ENCODE measurements at places on chromosomes 16 and 17.

DNA sequence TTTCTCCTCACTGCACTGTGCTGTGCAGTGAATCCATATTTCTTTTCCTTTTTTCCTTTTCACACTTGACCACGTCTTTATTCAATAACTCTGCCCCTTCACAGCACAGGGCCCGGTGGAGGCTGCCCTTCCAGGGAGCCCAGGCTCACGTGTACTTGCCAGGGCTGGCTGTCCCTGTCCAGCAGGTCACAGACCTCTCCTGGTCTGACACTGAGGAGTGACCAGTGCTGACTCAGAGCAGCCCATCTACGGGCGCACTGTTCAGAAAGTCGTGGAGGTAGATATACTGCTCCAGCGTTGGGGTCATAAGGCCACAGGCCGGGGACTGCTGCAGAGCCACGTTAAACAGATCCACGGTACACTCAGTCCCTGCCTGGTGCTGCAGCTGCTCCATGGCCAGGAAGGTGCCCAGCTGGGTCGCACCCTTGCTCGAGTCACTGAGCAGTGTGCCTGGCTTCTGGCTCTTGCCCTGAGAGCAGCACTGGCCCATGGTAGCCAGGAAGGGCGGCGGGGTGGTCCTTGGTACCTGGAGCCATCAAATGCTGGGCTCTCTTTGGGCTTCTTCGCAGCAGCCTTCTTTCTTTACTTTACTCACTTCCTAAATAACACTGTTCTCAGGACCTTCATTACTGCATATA lies 531.7 kb downstream of the CDH13 start:
- DNase-seq, result no peak

GRCh38 chr16:80622007-80622406 lies 81.2 kb downstream of the DYNLRB2 start:
- DNase-seq, result no peak

GRCh38 chr17:41812381-41813151 lies at the start of gene FKBP10:
Gene FKBP10, plus strand, starts transcription at chr17:41813004. Its CDS starts 31 bp downstream, at chr17:41813035.
- DNase-seq, result no peak

GRCh38 chr17:75693500-75694481 lies 26.7 kb downstream of the SAP30BP start:
- DNase-seq, result no peak

DNA sequence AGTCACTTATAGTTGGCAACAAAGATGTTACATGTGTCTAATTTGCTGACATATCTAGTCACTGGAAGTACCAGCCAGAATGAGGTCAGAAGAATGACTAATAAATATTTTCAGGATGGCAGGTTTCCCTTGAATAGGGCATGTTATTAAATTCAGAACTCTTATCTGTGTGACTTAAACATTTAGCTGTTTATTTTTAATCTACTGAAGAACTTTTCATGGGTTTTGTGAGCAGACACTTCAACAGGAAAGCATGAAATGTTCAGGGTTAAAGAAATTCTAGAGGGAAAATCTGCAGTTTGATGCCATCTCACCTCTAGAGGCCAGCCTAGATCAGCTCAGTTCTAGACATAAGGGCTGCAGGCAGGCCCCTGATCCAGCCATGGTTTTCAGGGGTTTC lies 13.2 kb downstream of the JPT2 start:
- no peak for DNase-seq

GRCh38 chr16:27235055-27235937 lies 32.0 kb downstream of the KDM8 start:
- peak; percentile 85 for DNase-seq

- no peak for DNase-seq
These were observed 18.8 kb downstream of the CDK5RAP3 start for GRCh38 chr17:47989700-47990099.

DNA sequence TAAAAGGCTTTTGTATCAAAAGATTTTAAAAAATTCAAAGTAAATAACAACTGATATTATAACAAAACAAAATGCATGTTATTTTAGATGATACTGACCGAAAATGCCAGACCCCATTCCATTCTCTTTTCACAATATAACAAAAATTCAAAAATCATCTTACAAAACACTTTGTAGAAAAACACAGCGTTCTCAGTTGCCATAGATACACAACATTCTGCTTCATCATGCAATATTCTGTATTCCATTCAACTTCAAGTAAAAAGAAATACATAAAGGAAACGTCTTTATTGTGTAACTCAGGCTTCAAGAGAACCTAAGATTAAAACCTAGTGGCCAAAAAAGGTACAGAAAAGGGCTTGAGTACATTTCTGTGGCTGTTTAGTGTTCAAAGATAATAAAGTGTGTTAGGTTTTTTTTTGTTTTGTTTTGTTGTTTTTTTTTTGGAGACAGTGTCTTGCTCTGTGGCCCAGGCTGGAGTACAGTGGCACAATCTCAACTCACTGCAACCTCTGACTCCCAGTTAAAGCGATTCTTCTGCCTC lies 250.5 kb downstream of the CEP112 start:
- no peak for DNase-seq

DNA sequence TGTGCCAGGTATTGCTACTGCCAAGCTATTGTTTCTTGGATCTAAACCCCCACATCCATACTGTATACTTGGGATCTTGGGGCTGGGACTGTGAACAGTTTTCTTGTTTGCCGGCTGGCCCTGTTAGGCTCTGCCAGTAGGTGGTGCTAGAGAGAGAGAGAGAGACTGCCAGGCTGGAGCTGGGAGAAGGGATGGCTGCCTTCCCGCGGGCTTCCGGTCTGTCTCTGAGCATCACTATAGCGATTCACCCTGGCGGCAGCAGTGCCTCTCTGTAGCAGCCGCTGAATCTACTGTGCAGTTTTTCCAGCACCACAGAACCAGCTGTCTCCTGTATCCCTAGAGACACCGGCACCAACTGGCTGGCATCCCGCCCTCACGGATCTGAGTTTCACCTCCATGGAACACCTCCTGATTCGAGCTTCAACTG lies 201.2 kb downstream of the UTP18 start:
- no peak for DNase-seq

GRCh38 chr17:2033153-2033552 lies 3.2 kb downstream of the DPH1 start:
- no peak for DNase-seq

DNA sequence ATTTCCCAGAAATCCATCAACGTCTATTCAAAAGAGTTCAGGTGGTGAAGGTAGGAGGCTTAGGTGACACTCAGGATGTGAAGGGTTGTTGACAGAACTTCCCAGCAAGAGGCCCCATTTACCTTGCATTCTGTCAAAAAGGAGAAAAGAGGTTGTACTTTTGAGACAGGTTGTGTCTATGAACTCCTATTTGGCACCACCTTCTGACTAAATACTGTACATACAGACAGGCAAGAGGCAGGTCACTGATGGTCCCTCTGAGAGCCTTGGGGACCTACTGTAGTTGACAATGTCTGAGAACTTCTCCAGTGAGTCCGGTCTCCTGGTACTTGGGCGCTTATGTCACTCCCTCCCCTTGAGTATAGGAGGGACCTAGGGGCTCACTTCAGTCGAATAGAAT lies 479.3 kb upstream of the ZFHX3 start:
- DNase-seq, result no peak

DNA sequence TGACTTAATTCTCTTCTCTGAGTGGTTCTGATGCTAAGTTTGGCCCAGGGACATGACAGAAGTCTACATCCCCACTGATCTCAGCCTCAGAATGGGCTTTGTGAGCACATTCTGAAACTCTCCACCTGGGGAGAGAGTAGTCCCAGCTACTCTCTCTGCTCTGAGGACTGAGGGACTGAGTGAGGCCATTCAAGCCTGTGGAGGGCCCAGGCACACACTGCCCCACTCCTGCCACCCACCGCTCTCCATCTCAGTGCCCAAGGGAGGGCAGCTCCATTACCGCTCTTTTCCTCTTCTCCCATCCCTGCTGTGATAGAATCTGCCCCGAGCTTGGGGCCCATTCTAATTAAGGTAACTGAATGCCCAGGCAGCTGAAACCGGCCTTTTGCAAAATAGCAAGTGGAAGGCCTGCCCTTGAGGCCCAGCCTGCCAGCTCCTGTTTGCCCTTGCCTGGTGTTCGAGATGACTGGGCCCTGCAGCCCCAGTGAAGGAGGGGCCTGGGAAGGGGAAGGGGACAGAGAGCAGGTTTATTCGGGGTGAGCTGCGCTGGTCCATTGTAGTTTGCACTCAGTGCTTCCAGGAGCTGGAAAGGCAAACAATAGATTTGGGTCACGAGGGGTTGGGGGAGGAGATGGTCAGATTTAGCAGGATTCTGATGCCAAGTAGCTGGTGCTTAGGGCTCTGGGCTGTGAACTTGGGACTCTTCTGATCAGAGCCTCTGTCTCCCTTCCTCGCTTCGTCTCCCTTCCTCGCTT lies 76.2 kb downstream of the RAB11FIP4 start:
- DNase-seq, result no peak

- DNase-seq, result no peak
These were observed 99.4 kb downstream of the KCNJ12 start for GRCh38 chr17:21475571-21475970.

DNA sequence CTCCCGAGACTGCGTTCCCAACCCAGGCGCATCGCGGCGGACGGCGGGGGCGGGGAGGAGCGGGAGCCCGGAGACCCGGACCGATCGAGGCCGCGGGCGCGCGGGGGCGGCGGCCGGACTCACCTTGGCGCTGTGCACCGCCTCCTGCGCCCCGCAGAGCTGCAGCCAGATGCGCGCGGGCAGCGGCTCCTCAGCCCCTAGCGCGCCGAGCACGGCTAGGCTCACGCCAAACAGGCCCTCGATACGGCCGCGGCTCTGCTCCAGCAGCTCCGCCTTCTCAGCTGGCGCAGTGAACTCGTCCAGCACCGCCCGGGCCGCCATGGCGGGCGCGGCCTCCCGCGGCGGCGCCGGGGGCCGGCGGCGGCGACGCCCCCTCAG lies 339 bp downstream of the N4BP1 start:
- DNase-seq, result peak; percentile 12

GRCh38 chr16:88770461-88771293 lies 14.3 kb downstream of the PIEZO1 start:
- no peak for DNase-seq

DNA sequence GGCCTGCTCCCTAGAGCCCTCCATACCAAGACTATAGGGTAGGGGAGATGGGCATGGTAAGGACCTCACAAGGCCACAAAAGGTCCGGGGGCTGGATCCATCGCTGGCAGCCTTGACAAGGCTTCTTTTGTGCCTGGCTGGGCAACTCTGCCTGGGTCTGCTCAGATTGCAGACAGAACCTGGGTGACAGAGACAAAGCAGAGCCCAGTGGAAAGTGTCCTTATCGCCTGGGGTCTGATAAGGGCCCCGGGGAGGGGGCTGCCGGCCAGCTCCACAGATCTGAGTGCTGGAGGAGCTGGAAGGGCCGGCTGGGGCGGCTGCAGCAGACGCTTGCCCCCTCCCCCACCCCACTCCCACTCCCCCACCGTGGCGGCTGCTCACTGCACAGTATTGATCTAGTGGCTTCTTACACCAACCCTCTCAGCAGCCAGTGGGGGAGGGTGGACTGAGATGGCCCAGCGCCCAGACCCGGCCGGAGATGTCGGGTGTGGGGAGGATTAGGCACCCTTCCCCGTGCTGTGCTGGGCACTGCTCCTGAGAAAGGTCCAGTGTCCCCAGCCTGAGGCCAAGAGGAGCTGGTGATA lies 7.2 kb downstream of the MMP15 start:
- DNase-seq, result no peak

DNA sequence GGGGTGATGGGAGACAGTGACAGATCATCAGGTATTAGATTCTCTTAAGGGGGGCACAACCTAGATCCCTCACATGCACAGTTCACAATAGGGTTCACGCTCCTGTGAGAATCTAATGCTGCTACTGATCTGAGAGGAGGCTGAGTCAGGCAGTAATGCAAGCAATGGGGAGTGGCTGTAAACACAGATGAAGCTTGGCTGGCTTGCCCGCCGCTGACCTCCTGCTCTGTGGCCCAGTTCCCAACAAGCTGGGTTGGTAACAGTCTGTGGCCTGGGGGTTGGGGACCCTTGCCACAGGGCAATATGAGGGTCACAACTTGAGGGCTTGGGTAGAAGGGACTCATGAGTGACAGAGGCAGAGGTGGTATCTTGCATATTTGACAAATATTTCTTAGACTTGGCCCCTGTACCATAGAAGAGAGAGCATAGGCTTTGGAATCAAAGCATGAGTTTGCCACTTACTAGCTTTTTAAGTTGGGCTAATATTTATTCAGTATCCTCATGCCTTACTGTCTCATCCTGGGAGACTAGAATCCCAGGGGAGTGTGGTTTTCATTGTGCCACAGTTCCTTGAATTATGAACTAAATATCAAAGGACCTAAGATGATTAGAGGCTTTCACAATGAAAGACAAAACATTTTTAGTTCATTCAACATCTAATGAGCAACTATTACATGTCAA lies 133.4 kb downstream of the SPACA3 start:
- no peak for DNase-seq

DNA sequence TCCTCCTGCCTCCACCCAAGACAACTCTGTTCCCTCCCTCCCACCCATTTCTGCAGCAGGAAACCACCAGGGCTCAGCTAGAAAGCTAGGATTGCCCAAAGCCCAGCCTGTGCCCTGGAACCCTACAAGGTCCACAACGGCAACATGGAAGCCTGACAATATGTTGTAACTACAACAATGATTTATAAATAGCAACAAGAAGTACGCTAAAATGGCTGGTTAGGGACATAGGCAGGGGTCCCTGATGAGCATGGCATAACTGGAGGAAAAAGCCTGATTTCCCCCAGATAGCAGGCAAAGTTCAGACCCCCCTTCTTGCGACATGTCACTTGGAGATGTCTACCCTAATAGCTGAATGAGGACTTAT lies 6.6 kb downstream of the ST3GAL2 start:
- no peak for DNase-seq

- DNase-seq, result no peak
These were observed 3.0 kb upstream of the SLFN5 start for GRCh38 chr17:35239823-35240222.

- DNase-seq, result no peak
These were observed 85.8 kb upstream of the SEC14L1 start for GRCh38 chr17:77054936-77055335.

DNA sequence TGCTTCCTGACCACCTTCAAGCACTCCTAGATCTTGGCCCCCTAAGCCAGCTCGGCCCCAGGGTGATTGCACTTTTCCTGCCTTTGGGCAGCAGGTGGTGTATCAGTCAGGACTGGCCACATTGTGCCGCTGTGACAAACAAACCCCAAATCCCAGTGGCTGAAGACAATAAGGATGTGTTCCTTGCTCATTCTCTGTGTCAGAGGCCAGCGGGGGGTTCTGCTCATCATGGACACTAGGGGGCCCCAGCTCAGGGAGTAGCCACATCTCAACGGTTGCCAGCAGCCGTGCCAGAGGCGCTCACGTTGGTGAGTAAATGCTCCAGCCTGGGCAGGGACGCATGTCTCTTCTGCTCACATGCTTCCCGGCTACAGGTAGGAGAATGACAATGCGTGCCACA lies 60.4 kb downstream of the ZDHHC7 start:
- DNase-seq, result no peak

- DNase-seq, result no peak
These were observed 4.9 kb upstream of the ACTG1 start for GRCh38 chr17:81517339-81518112.
